ENCODE measurements at places on chromosomes 1 and 21.

- DNase-seq = no peak
Measured at GRCh38 chr1:81032374-81032773, 768.4 kb upstream of the ADGRL2 start.

DNA sequence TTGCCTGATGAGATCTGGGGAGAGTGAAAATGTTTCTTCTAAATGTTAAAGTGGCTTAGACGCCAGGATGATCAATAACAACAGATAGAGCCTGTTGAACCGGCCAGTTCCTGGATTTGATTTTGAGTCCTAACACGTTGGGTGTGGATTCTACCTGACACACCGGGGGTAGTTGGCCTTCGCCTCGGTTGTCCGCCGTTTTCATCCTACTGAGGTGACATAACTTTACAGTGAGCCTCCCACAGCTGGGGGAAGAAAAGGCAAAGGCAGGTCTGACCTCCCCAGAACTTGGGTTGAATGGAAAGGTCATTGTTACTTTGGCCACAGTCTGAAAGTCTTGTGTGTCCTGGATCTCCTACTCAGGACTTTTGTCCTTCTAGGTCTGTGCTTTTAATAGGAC is 1.1 kb downstream of the PGD start:
- no peak for DNase-seq

DNA sequence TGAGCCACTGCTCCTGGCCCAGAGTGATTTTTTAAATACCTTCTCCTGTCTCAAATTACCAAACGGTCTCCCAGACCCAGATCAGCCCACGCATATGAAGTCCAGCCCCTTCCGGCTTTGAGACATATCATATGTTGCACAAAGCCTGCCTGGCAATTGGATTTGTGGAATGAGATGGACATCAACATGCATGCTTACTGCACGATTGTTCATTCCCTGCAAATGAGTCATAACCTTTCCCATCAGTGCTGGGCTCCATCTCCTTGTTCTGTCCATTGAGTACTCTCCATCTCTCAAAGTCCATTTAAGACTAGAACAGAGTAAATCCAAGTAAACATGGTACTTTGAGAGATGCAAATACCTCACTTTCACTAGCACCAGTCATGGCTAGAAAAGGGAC is 612.2 kb upstream of the USP24 start:
- peak; percentile 66 for DNase-seq

DNA sequence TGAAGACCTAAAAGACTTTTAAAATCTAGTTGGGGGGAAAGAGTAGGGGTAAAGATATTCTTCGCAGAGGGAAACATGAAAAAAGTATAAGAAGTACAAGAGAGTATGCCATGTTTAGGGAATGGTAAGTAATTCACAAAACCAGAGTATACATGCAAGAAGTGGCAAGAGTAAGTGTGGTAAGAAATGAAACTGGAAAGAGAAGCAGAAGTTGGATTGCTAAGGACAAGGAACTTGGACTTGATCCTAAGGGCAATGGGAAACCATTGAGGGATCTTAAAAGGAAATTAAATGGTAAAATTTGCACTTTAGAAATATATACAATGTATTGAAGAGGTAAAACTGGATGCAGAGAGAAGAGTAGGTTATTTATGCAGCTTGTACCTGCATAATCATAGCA is 9.2 kb upstream of the ZNF644 start:
- no peak for DNase-seq
